Amniotic epithelial cell (primary cell): ENCODE measurements at places on chromosomes 6 and 20.
A peak's percentile ranks its signal among the peaks of the same experiment; 100 is the strongest.

- DNase-seq, result no peak
These were observed 277.4 kb upstream of the CNR1 start for GRCh38 chr6:88443554-88443953.

GRCh38 chr20:39795401-39796272 is 833.5 kb downstream of the DHX35 start:
- no peak for DNase-seq

- DNase-seq, result no peak
These were observed 155.5 kb downstream of the PRL start for GRCh38 chr6:22141241-22141745.

DNA sequence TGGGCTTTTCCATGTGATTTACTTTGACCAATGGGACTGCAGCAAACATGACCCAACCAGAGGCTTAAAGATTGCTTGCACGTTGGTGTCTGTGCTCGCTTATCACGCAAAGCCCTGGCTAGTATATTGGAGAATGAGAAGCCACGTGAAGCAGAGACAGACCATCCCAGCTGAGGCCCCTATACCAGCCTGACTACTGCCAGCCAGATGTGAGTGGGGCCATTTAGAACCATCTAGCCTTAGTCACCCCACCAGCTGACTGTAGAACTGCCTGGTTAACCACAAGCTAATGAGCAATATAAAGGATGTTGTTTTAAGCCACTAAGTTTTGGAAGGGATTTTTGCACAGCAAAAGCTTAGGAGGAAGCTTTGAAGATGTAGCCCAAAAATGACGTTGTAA is 74.5 kb downstream of the MACROD2 start:
- DNase-seq, result peak; percentile 24

DNA sequence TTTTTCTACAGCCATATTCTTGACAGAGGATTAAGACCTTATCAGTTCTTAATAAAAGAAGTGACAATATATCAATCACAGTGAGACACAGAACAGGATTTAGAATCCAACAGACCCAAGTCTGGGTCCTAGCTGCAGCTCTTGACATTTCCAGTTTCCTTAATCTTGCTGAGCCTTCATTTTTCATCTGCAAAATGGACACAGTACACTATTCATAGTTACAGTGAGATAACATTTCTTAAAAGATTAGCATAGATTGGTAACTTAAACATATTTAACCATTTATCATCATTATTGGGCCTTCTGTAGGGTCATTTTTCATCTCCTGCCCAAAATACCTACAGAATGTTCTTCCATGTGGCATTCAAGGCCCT is 45.6 kb downstream of the FKBP5 start:
- no peak for DNase-seq

DNA sequence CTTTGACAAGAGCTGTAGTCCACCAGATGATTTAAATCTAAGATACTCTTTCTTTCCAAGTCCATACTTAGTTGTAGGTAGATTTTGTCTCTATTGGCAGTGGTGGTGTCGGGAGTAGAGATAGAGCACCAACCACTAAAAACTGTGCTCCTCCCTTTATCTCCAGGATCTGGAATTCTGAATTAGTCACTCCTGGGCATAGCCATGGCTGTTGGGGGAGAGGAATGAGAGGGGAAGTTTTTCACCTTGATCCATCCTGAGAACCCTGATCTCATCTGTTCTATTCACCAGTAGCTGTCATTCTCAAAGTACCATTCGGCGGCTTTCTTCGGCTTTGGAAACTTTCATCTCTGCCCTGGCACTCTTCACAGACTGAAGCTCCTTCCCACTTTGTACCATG is 35.6 kb upstream of the NKX2-4 start:
- no peak for DNase-seq

DNA sequence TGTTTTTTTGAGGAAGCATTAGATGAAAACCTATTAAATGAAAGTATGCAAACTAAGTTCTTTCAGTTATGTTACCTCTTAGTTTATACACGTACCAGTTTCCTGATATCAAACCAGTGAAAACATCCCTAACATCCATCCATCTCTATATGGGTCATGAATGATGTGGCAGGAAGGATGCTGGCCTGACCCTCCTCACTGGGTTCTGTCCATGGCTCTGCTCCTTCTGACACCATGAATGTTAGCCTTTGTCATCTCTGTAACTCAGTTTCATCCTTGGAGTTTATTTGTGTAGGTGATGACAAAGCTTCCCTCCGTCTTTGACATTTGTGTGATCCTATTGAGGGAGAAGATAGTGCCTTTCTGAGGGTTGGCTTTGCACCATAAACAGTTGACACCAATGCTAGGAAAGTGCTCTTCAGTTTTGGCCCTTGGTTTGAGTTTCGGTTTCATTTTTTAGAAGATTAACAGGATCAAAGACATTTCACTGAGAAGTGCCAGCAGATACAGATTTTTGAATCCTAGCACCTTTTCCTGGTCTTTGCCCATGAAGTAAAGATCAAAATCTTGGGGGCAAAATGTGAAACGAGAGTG is 72.0 kb upstream of the SCGN start:
- no peak for DNase-seq

- DNase-seq, result peak; percentile 46
These were observed 27.2 kb upstream of the SYNJ2 start for GRCh38 chr6:157954150-157955117.

DNA sequence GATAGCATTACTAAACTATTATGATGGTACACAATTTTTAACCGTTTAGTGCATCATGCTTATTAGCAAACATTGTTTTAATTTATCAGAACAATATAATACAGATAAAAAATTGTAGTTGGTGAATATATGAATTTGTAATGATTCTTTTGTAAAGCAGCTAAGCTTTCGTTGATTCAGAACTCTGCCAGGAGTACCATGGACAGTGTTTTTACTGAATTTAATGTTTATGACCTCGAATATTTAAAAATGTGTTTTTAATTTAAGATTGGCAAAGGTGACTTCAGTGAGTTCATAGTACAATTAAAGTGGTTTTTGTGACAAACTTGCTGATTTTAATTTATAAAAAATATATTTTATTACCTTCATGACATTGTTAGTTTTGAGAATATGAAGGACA is 10.0 kb downstream of the AFDN start:
- no peak for DNase-seq

DNA sequence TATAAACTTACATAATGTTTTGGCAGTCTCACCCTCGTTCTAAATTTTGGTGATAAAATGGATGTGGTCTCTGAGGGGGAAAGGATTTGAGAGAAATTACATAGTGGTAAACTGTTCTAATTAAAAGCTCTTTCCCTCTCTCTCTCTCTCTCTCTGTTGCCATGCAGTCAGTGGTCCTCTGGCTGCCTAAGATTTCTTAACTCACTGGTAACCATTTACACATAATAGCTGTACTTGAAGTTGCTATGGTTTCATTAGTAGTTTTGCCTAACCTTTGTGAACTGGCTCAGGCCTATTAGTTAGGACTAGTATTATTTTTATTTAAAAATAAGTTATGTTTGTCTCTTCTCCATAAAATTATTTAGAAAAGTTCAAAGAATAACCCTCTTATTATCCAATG is 42.0 kb downstream of the MAPK14 start:
- no peak for DNase-seq

- no peak for DNase-seq
These were observed 34.7 kb downstream of the EFCAB8 start for GRCh38 chr20:32893263-32894025.

- DNase-seq, result peak; percentile 82
These were observed 44.3 kb downstream of the TRERF1 start for GRCh38 chr6:42407379-42407778.

DNA sequence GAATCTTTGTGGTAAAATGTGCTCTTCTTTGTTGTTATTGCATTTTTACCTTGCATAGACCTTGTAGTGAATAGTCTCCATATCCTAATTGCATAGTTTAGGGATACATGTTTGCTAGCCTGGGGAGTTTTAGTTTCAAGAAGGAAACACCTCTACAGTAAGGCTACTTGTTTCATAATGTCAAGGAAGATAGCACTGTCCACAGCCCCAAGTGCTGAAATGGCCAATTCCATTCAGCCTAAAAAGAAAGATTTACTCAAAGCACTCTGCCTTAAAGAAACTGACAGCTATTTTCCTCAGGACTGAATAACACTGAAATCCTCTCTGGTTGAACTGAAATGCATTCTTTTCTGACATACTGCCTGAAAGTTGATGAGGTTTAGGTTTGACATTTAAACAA is 2.6 kb downstream of the HCRTR2 start:
- DNase-seq, result peak; percentile 51

DNA sequence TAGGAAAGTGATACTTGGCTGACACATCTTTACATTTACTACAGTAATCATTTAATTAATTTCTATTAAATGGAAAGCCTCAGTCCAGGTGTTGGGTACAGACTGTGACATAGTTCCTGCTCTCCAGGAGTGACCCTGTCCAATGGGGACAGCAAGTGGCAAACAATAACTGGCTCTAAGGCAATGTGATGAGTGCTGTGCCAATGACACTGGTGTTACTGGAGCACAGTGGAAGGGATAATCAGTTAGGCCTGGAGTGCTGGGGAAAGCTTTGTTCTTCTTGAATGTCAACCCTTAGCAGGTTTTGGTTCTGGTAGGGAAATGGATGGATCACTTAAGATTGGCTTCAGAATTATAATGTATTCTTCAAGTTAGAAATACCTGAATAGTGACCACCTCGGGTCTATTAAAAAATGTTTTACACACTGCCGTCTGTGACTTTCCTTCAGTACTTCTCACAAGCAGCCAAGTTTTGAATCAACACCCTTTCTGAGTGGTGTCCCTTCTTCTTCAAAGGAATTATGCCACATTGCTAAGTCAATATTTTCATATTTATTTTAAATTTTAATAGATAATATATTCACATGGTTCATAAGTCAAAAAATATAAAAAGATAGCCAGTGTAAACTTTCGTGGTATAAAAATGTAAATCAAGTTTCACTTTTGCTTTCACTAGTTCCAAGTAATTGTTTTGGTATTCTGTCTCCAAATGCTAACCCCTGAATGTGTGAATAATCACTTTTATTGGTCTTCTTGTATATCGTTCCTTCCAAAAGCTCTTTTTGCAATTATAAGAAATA is 9.6 kb downstream of the CMTR1 start:
- no peak for DNase-seq

DNA sequence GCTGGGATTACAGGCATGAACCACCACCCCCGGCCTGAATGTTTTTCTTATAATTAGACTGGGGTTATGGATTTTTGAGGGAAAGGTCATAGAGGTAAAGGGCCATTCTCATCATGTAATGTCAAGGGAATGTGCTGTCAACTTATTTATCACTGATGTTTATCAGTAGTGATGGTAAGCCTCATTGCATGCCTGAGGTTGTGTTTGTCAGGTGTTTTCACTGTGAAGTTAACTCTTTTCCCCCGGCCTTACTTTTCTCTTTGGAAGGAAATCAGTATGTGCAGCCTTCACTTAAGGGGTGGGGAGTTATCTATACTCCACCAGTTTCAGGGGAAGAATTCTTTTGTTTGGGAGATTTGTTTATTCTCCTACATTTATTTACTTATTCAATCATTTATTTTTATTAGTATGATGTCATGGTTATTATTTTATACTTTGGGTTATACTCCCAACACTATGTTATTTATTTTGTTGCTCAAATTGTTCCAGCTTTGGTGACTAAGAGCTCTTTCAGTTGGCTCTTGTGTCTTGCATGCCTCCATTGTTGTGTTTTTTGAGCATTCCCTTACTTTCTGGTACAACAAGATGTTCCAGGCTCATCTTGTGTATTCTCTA is 2.8 kb upstream of the SLC17A5 start:
- no peak for DNase-seq

DNA sequence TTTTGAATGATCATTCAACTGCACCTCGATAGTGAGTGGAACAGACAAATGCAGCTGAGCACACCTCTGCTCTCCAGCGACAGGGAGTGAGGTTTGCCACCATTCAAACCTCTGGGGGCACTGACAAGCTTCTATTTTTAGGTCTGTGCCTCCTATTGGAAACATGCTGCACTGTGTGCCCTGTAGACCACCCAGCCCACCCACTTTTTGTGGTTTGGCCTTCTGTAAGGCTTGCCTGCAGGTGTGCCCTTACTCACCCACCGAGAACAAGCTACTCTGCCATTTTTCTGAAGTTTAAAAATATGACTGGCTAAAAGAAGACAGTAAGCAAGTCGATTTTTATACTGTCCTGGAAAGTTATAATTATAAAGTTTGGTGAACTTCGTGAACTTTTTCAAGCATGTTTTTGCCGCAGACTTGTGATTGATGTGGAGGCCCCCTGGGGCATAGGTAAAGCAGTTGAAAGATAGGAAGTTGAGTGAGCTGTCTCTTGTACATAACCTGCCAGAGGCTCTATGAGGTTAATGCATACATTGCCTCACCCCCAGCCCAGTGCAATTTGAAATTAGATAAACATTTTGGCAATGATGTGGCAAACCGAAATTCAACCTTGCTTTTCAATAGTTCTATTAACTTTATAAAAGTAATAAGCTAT is 53.8 kb downstream of the ADGRG6 start:
- DNase-seq, result peak; percentile 58

GRCh38 chr20:2335096-2335870 is 39.5 kb downstream of the TGM3 start:
- no peak for DNase-seq

GRCh38 chr20:51303731-51304670 is 238.5 kb downstream of the NFATC2 start:
- DNase-seq, result no peak

DNA sequence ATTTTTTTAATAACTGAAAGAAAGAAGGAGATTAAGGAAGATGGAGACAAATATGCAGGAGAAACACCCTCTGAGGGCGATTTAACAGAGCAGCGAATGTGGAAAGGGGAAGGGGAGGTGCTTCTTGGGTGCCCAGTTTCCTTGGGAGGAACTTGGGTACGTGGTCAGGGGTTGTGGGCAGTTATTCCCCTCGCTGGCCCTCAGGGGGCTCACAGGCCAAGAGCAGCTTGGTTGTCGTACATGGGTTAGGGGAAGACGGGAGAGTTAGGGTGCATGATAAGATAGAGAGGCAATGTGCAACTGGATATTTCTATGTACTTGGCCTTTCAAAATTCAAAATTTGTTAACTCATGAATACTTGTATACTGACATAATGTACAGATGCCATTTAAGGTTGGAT is 7.0 kb upstream of the TUBB2A start:
- no peak for DNase-seq

- peak; percentile 35 for DNase-seq
These were observed 69.4 kb upstream of the KCNG1 start for GRCh38 chr20:51092338-51092737.

DNA sequence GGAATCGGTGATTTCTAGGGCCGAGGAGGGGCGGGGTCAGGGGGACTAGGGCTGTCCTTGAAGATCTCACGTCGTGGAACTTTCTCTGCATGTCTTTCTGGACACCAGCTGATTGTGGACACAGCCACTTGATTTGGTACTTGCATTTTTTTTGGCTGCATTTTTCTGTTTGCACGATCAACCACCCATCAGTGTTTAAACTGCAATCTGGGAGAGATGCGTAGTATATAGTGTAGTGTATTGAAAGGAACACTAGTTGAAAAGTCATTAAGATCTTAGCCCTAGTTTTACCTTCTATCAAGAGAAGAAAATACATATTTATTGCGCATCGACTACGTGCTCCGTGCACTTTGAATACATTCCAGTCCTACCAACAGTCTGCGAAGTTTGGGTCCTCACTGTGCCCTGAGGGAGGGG is 657 bp downstream of the NT5DC1 start:
- no peak for DNase-seq
